Cerebellar nuclear complex (tissue), 1 donor: ENCODE measurements at places on chromosomes 2 and 18.

DNA sequence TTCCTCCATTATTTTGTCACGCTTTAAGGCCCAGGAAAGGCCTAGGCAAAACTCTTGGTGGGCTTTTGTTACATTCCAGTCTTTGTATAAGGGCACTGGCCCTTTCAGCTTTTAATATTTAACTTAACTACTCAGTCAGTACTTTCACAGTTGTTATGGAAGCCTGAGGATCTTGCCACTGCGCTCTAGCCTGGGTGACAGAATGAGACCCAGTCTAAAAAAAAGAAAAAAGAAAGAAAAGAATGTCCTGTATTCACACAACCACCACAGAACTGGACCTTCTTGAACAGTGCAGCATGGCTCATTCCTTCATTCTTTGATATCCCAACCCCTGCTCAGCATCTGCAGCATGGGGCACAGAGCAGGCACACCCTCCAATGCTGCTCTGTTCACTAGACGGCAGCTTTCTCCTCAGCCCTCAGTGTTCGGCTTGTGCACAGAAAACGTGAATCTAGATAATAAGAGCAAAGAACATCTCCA is 93.4 kb upstream of the MSH2 start:
- DNase-seq: no peak

- no peak for DNase-seq
Measured at GRCh38 chr18:44726059-44726421, 45.4 kb downstream of the SETBP1 start.

GRCh38 chr2:175353275-175353674 is 171.8 kb upstream of the ATP5MC3 start:
- no peak for DNase-seq

GRCh38 chr2:234974501-234975385 is 22.9 kb downstream of the SH3BP4 start:
- DNase-seq: no peak

DNA sequence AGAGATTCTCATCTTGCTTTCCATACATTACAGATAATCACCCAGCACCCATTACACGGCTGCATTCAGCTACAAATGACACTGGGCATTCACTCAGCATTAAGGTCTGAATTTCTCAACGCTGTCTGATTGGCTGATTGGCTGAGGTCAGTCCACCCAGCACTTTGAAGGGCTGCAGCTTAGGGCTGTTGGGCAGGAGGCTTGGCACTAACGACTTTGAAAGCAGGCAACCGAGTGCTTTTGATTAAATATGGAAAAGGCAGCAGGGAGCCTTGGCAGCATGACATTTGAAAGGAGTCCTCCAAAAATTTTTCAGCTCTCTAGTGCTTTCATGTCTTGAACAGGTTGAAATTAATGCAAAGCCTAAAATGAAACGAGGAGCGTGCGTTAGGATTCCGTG is 253.0 kb downstream of the DCDC2C start:
- DNase-seq: no peak

DNA sequence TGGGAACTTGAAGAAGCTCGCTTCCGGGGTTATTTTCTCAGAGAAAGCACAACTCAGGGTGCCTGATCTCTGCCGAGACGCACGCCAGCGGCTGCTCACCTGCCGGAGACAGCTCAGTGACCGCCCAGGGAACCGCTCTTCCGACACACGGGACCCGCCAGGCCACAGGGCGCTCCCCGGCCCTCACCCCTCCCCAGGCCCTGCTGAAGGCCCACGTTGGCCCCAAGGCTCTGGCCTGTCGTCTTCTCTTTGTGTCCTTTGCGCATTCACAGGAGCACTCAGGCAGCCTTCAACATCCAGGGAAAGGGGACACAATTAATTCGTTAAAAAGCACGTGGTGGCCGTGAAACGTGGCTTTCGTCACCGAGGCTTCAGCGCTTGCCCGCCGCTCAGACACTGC is 276.3 kb upstream of the SALL3 start:
- no peak for DNase-seq

DNA sequence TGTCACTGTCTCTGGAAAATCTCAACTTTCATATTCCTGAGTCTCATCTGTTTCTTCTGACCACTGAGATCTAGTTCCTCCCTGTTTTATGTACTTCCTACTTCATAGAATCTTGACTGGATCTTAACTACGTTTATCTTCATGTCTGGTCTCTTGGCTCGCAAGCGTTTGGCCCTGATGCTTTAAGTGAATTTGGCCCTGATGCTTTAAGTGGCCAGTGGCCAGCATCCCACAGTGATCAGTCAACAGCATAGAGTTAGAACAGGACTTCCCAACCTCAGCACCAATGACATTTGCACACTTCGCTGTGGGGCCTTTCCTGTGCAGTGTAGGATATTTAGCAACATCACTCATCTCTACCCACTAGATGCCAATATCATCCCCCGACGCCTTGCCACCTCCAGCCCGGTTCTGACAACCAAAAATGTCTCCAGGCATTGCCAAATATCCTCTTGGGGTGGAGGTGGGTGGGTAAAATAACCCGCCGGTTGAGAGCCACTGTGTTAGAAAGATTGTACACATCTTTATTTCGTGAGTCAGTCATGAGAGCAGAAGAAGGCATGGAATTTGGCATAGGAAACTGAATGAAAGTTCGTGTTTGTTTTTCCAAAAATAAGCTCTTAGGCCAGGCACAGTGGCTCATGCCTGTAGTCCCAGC is 12.2 kb downstream of the TM4SF20 start:
- no peak for DNase-seq

DNA sequence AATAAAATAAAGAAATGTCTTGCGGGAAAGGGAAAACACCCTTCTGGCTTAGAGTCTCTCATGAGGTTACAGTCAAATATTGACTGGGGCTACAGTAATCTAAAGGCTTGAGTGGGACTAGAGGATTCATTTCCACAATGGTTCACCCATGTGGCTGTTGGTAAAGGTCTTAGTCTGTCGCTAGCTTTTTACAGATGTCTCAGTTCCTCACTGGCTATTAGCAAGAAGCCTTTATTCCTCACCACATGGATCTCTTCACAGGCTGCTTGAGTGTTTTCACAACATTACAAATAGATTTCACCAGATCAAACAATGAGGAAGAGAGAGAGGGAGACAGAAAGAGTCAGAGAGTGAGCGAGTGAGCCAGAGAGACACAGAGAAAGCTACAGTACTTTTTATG is 8.3 kb upstream of the ZC3H15 start:
- no peak for DNase-seq

- DNase-seq: no peak
Measured at GRCh38 chr18:78873926-78874500, 105.6 kb upstream of the SALL3 start.

- DNase-seq: no peak
Measured at GRCh38 chr2:79585701-79586433, 73.0 kb downstream of the CTNNA2 start.

DNA sequence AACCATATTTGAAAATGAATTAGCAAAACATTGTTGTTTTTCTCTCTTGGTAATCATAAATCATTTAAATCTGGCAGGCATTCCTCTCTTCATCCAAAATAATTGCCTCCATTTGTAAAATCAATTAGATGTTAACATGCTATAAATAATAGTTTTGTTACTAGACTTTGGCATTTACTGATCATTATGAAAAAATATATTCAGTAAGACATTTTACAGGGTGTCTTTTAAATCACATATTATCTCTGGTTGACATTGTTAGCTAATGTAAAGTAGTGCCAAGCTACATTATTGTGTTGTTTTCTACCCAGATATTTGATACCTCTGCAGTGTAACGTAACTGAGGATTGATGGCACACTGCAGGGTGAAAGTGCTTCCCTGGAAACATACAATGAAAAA is 31.8 kb upstream of the DLX1 start:
- no peak for DNase-seq

- no peak for DNase-seq
Measured at GRCh38 chr2:239119346-239120126, 271.7 kb downstream of the TWIST2 start.

DNA sequence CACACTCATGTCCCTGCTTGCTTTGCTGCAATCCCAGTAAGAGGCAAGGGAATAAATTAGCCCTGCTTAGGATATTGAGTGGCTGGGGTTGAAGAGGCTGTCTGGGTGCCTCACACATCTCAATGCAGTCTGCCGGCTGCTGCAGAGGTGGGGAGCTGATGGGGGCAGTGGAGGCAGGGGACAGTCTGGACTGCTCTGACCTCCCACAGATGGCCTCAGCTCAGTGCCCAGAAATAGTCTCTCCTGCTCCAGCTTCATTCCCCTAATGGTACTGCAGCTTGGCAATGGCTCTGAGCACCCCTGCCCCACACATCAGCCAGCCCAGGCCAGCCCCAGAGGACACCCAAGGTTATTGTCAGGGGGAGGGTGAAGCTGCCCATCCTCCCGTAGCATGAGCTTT is 21.5 kb upstream of the TNS1 start:
- DNase-seq: no peak

DNA sequence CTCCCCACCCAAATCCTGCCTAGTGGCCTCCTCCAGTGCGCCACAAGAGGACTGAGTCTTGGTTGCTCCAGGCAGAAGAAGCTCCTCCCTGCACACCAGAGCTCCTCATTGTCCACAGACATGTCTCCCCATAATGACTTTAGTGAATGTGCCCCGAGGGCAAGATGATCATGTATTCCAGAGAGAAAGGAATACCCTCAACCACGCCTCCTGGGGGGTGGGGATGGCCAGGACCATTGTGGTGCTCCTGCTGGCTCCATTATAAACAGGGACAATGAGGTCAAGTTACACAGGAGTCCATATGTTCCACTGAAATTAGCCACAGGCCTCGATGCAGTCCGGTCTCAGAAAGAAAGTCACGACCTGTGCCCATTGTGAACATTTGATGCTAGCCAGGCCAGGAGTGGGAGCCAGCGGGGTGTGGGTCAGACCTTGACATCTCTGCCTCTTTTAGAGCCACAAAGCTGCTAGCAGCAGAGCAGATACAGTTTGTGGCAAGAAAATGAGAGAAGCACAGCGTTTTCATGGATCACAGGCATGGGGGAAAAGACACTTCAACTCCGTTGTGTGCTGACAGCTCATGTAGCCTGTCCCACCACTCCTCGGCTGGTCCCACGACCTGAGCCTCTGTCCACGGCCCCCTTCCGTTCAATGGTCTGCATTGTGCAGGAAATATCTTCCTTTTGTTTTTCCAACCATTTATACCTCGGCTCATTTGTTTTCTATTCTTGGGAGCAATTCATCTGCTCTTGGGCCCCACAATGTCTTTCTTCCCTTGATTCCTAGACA is 70.7 kb upstream of the FZD7 start:
- DNase-seq: no peak

GRCh38 chr2:9703085-9703678 is 72.4 kb upstream of the YWHAQ start:
- no peak for DNase-seq

DNA sequence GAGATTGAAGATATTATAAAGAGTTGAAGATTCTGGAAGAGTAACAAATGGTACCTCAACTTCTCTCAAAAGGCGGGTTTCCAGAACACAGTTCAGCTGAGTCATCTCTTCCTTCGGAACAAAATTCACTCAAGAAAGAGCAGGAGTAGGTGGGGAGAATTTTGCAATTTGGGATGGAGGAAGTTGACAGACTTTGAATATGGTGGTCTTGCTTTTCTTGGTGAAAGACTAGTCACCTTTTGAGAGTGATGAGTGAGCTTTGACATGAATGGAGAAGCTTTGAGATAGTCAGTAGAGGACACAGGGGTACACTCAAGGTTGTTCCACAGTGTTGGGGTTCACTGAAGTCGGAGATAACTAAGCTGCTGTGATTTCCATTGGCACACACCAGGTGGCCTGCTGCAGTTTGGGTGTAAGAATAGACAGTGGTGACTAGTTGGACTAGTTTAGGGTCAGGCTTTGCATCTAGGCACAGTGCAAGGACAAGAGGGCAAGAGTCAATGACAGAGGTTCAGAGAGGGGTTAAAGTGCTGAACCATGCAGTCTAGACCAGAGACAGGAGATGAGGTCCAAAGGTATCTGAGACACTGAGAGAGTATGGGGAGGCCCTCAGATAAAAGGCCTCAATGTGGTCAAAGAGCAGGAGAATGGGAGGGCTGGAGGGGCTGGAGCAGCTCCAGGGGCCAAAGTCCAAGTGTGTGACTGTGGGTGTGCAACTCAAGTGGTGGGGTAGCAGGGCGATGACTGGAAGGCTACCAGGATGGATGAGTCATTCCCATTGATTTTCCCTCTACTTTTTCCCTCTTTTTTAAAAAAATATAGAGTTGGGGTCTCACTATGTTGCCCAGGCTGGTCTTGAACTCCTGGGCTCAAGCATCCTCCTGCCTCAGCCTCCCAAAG is 7.7 kb downstream of the CCL20 start:
- DNase-seq: no peak

GRCh38 chr2:111537078-111537655 is 346.8 kb downstream of the ANAPC1 start:
- no peak for DNase-seq

DNA sequence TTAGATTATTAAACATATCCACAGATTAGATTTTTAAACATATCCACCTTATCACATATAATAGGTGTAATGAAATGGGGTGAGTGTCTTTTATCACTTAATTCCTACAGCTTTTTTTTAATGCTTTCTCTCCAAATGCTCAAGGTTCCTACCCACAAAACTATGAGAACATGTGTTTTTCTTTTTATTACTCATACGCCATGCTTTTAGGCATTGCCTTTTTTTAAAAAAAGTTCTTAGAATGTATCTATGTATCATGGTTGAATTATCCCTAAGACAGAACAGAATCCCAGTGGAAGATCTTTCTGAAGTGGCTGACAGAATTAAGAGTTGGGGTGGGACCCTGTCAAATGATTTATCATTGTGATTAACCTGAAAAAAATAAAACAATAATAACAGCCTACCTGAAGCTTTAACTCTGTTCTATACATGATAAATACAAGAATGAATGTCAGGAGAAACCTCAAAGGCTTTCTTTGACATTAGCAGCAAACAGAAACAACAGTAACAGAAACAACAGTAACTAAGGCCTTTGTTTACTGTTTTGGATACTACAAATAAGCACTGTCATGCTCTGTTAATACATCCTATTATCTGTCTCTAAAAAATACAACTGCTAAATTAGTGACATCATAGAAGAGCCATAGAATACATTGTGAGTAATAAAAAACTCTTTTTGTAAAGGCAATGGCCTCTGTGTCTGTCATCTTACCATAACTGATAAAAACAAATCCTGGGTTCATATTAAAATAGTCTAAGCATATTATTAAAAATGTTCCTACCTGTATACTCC is 4.1 kb upstream of the ZNF397 start:
- DNase-seq: no peak

- no peak for DNase-seq
Measured at GRCh38 chr2:3222636-3223035, 155.0 kb downstream of the EIPR1 start.

DNA sequence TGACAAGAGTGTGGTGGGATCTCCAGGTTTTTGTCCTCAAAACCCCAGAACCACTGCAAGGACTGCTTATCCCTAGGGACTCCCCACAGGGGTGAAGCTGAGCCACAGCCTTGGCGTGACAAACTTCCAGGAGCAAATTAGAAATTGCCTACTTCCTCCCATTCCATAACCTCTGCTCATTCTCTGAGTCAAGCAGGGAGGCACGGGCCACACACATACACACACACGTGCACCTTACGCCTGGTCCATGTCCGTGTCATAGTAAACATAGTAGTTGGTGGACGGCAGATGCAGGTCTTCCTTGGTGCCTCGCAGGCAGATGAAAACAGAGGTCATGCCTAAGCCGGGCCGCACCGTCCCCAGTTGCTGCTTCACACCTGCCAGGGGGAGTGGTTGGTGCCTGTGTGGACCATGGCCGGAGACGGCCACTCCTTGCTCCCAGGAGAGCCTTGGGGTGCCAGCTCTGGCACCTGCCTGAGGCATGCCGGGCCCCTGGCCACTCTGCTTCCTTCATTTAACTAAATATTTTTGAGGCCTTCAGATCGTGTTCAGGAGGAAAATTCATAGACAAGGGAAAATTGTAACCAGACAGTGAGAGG is 9.9 kb downstream of the RETSAT start:
- no peak for DNase-seq
